Adrenal gland (tissue), 19 donors: ENCODE measurements at places on chromosomes 3 and 15.

DNA sequence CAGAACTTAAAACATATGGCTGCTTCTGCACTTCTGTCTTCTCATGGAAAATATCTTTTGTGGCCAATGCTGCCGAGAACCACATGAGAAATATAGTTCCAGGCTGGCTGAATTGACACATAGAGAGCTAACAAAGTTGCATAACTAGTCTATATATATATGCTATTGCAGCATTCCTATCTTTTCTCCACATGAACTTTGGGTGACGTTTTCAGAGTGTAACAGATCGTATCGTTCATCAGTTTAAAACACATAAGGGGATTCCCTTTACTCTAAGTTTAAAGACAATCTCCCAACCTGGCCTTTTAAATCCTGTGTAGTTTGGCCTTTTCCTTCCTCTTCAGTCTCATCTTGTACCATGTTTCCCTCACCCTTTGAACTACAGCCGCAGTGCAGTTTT, 394.2 kb upstream of the CBLB start:
- no peak for DNase-seq

DNA sequence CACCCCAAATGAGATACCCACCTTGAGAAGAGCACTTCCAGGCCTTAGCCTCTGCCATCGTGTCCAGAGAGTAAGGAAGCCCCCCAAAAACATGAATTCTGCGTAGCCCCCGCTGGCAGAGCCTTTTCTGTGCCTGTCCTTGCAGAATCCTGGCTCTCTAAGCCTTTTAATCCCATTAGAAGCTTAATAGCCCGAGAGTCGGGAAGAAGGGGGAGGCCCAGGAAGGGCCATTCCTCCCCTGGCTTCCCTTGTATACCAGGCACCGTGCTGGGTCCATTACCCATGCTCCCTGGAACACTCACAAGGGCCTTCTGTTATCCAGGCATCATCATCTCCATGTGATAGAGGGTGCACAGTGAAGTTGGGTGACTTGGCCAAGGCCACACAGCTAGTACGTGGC, 7.1 kb downstream of the SPTBN5 start:
- DNase-seq = no peak

- DNase-seq = peak; percentile 65
Measured at GRCh38 chr15:42163947-42164550, 7.6 kb upstream of the PLA2G4F start.

DNA sequence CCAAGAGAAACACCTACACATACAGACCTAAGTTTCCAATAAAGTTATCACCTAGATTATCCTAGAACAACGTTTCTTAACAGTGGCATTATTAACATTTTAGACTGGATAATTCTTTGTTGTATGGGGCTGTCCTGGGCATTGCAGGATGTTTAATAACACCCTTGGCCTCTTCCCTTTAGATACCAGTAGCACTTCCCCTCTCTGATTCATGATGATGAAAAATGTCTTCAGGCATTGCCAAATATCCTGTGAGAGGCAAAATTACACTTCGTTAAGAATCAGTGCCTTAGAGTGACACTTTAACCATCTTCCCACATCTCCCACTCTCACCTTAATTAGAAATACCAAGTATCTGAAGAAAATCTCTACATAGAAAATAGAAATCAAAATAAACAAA, 352.6 kb downstream of the CGGBP1 start:
- no peak for DNase-seq

DNA sequence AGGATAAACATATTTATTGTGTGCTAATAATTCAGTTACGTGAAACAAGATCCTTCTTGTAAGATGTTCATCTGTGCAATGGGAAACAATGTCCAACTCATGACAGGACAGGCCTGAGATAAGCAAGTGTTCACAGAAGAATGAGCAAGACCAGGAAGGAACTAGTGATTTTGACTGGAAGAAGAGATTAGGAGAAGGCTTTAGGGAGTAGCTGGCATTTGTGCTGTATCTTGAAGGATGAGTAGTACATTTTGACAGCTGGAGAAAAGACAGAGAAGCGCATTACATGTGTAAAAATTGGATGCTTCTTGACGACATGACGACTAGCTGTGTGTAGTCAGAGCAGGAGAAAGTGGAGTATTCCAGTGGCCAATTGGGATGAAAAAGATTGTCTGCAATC, 48.4 kb downstream of the GBE1 start:
- no peak for DNase-seq

DNA sequence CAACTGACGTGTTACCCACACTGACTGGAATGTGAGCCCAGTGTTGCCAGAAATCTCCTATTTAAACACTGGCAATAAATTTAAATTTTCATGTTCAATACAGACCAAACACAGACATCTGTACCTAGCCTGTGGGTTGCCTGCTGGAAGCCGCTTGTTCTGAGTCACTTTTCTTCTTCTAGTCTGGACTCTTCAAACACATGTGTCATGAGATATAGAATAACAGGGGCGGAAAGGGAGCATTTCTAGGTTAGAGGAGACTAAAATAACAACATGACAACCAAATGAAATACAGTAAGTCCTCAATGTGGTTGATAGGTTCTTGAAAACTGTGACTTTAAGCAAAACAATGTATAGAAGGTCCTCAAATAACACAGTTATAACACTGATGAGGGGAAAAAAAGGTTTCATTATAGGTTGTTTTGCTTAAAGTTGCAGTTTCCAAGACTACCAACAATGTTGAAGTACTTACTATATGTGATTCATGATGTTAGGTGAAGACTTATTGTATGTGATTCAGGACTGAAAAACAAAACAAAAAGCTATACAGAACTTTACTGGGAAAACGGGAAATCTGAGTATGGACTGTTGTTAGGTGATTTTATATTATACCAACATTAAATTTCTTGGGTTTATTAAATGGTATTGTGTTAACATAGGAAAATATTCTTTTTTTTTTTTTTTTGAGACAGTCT, 63.1 kb downstream of the PRKAR2A start:
- no peak for DNase-seq

- no peak for DNase-seq
Measured at GRCh38 chr3:179263134-179263533, 12.2 kb upstream of the KCNMB3 start.

- no peak for DNase-seq
Measured at GRCh38 chr3:46617941-46618340, 5.6 kb downstream of the FAM240A start.

- no peak for DNase-seq
Measured at GRCh38 chr3:152345233-152345632, 76.5 kb downstream of the MBNL1 start.

DNA sequence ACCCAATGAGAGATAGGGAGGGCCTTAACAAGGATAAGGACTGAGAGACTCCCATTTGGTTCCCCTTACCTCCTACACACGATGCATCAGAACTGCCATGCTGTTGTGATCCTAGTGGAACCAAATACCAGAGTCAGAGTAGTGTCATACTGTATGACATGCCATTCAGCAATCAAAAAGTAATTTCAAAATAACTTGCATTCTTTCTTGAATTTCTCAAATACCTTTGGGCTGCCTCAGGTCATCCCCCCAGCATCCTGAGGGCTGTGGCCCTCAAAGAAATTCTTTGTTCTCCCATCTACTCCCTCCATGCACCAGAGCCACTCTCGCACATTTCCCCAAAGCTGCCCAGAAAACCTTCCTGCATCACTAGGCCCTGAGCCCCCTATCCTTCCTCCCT, 68.9 kb upstream of the PPP2R3A start:
- no peak for DNase-seq

- DNase-seq = no peak
Measured at GRCh38 chr15:101444807-101445508, 44.5 kb downstream of the PCSK6 start.

- DNase-seq = no peak
Measured at GRCh38 chr15:63389902-63390670, 8.4 kb upstream of the CA12 start.

DNA sequence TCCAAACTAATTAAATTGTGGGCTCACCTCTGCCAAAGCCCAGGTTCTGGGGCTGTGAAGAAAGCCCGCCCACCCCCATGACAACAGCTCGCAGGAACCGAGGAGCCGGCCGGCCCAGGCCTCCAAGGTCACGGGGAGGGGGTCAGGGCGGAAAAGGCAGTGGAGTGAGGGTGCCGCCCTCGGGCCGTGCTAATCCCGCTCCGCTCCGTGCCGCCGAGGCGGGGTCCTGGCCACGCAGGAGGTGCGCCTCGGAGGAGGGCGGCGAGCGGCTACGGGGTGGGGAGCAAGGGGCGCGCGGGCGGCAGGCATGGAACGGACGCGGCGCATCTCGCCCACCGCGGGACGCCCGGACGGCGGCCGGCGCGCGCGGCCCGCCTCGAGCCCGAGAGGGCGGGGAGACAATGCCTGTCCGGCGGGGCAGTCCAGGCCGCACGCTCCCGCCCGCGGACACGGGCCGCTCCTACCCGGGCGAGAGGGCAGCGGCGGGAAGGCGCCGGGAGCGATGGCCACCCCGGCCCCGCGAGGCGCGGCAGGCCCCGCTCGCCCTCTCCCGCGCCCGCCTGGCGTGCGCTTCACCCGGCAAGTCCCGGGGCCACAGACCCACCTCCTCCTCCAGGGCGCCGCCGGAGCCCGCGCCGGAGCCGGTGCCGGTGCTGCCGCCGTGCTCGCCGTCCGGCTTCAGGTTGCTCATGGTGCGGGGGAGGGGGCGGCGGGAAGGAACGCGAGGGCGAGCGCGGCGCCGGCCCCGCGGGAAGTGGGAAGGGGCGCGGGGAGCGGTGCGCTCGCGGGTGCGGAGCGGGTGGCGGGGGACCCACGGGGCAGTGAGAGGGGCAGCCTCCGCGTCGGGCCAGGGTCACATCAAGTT, 528 bp downstream of the RBPMS2 start:
- DNase-seq = peak; percentile 23

DNA sequence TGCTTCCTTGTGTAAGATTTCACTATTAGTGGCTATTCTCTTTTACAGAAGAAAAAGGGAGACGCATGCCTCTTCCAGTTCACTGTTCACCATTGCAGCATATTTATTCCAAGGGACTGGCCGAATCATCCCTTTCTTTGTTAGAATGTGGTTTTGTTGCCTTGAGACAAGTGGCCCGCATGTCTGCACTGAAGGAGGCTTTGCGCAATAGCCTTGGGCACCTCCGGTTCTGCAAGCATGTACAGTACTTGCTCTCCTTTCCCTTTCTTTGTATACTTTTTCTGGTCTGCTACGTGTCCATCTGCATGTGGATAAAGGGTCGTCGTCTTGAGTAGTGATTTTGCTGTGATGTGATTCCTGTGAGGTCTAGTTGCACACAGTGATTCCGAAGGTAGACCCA, 43.0 kb downstream of the FLNB start:
- DNase-seq = peak; percentile 78

DNA sequence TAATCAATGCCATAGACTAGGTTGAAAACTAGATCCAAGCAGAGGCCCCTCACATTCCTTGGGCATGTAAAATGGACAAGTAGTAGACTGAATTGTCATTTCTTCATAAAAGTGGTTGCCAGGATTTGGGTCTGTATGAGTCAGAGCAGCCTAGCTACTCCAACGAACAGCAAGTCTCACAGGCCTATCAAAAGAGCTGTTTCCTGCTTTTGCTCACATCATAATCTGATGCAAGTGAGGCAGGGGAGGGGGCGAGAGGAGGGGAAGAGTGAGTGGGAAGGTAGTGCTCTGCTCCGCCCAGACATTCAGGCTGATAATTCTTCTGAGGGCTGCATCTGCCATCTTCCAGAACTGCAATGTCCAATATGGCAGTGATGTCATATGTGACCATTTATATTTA, 228.9 kb upstream of the PRICKLE2 start:
- DNase-seq = no peak

- DNase-seq = no peak
Measured at GRCh38 chr3:60898321-60898720, 352.9 kb downstream of the FHIT start.

- no peak for DNase-seq
Measured at GRCh38 chr3:179853176-179853575, 183.6 kb downstream of the PEX5L start.

DNA sequence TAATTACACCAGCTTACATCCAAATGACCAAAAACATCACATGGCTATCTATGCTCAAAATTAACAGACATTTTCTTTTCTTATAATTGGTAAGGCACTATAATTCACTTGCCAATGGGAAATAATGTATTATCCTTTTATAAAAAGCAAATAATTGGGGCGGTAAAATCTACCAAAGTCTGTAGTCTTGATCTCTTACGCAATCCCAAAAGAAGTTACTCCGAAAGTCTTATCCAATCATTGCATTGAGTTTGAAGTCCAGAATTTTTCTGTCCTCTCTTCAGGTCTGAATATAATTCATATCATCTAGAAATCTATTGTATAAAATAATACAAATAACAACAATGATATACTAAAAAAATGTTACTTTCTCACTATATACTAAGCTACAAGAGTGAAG, 273.3 kb upstream of the CADM2 start:
- no peak for DNase-seq

- DNase-seq = no peak
Measured at GRCh38 chr3:73695841-73696240, 71.1 kb upstream of the PDZRN3 start.

GRCh38 chr15:23067416-23067815, 28.0 kb upstream of the TUBGCP5 start:
- DNase-seq = no peak

GRCh38 chr3:106007512-106007911, 138.7 kb upstream of the CBLB start:
- DNase-seq = no peak

DNA sequence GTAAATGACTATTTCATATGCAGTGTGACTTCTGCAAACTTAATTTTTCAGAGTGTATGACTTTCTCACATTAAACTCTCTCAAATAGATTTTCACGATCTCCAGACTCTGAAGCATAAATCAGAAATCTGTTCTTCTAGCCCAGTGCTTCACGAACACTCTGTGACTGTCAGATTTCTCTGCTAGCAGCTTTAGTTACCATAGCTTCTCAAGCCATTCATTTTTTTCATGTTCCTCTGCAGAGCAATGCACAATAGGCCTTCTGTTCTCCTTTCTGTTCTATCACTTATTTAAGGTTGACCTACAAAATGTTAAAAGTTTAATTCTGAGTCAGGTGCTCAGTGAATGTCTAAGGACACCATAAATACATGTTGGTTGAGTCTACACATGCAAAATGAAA, 1102.2 kb downstream of the TUSC7 start:
- no peak for DNase-seq

DNA sequence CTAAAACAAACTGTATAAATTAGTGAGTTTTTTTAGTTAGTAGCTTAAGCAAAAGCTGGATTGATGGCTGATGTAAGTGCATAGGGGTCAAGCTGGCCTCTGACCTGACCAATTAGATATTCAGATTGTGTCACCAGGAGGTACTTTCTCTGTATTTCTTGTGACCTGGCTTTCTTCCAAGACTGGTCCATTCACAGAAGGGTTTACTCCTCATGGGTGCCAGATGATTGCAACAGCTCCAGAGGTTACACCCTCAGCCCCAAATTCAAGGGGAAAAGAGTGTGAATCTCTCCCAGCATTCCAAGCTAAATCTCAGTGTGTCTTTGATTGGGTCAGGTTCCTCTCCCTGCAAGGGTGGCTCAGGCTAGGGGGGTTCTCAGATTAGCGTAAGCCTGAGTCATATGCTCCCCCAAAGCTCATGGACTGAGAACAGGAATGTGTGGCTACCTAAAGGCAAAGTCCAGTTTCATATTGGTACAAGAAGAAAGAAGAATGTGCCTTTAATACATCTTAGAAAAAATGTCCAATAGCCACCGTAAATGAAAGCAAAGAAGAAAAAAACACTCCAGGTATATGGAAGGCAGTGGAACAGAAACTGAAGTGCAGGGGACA, 16.5 kb downstream of the PML start:
- no peak for DNase-seq

GRCh38 chr15:83112956-83113299, 5.5 kb downstream of the TM6SF1 start:
- no peak for DNase-seq
